ENCODE measurements at places on chromosomes 16 and 17. TPM values are rescaled to one million over a fixed set of nuclear protein-coding genes. Genes with fewer than 3 reads are reported as not detected.

DNA sequence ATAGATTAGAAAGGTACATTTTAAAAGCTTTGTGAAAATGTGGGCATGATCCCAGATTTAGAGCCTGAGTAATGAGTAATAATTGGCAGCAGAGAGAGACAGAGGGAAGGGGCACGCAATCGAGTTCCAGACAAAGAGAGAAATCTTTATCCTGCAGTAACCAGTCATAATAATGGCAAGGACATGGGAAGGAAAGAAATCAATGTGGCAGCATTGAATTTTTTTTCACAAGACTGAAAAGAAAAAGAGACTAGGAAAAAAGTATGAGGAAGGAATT, 790.8 kb upstream of the SOX9 start:
- H3K36me3 ChIP-seq = no peaks in the 10 kb centered on the region
- no peaks in the 10 kb centered on the region for H3K4me1 ChIP-seq
- no peak overlapping the region for H3K4me3 ChIP-seq
- H3K27me3 ChIP-seq = no peaks in the 10 kb centered on the region
- no peak for DNase-seq
- no peak overlapping the region for H3K27ac ChIP-seq

DNA sequence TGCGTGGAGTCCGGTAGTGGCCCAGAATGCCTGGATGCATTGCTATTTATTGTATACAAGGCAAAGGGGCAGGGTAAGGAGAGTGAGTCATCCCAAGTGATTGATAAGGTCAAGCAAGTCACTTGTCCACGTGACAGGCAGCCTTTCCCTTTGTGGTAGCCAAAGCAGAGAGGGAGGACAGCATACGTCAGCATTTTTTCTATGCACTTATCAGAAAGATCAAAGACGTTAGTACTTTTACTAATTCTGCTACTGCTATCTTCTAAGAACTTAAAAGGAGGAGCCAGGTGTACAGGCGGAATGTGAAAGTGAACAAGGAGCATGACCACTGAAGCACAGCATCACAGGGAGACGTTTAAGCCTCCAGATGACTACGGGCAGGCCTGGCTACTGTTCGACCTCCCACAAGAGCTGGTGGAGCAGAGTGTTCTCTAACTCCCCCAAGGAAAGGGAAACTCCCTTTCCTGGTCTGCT, 47.9 kb upstream of the ARL4D start:
- H3K4me3 ChIP-seq = no peak overlapping the region
- H3K4me1 ChIP-seq = no peaks in the 10 kb centered on the region
- H3K27me3 ChIP-seq = no peaks in the 10 kb centered on the region
- DNase-seq = no peak

DNA sequence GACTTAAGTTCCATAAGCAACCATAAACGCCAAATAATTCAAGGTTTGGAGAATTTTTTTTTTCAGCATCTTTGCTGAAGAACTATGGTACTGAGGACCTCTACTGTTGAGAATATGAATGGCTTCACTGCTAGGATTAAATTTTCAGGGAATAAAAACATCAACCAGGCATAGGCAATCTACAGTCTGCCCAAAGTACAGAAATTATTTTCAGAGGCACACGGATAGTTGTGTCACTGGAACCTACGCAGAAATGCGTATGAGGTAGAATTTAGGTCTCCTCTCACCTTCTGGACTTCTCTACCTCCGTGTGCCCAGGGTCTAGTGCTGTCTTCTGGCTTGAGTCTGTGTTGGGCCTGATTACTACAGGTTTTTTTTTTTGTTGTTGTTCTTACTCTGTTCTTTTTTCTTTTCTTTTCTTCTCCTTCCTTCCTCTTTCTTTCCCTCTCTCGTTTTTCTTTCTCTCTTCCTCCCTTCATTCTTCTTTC, 39.7 kb downstream of the NACA2 start:
- peak; percentile 62 for DNase-seq
- no peak overlapping the region for H3K4me3 ChIP-seq
- H3K36me3 ChIP-seq = no peaks in the 10 kb centered on the region
- H3K27ac ChIP-seq = no peak overlapping the region

GRCh38 chr16:56607109-56607618, 1.2 kb upstream of the MT2A start:
- peak overlapping the region; percentile 93 for H3K27ac ChIP-seq
- H3K4me3 ChIP-seq = peak overlapping the region; percentile 84
- peaks cover 72% of the 10 kb centered on the region for H3K4me1 ChIP-seq
- no peak for DNase-seq
- H3K36me3 ChIP-seq = no peaks in the 10 kb centered on the region
- no peaks in the 10 kb centered on the region for H3K27me3 ChIP-seq

The RGS11 gene
- not detected for total RNA-seq

GRCh38 chr16:12625068-12625467, 178.6 kb downstream of the CPPED1 start:
- H3K36me3 ChIP-seq = no peaks in the 10 kb centered on the region
- no peak for DNase-seq

DNA sequence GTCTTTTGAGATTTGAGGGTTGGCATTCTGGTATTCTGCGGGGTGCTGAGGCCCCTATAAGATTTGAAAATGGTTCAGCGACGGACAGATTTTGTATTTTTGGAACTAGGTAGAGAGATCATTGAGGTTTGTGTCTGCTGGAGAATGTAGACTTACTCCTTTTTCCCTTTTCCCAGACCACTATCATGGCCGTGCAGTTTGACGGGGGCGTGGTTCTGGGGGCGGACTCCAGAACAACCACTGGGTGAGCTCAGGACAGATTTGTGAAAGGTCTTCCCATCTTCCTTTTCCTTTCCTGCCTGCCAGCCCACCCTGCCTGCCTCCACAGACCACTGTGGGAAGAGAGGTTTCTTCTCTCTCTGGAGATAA, 572 bp downstream of the PSMB6 start:
- H3K27ac ChIP-seq = peak overlapping the region; percentile 79
- peaks cover 17% of the 10 kb centered on the region for H3K36me3 ChIP-seq
- peak; percentile 33 for DNase-seq
- H3K4me3 ChIP-seq = peak overlapping the region; percentile 97
- peaks cover 17% of the 10 kb centered on the region for H3K4me1 ChIP-seq
- no peaks in the 10 kb centered on the region for H3K27me3 ChIP-seq

DNA sequence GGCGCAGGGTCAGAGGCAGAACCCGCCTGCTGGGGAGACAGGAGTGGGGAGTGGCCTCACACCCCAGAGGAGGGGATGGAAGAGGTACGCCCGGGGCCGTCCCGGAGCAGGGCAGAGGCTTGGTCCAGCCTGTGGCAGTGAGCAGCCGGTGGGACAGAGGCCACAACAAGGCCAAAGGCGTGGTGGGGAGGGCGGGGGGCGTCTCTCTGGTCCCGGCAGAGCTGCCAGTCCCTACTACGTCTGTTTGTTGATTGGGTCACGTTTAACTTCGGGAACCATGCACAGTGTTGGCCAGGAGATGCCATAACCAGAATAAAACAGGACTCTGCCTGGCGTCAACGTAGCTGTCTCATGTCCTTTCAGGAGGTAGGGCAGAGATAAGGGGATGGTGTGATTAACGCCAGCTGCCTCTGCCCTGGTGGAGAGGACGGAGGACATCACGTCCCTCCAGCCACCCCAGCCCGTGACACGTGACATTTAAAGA, 192.8 kb downstream of the BANP start:
- peaks cover 21% of the 10 kb centered on the region for H3K4me1 ChIP-seq
- H3K36me3 ChIP-seq = no peaks in the 10 kb centered on the region

- no peak overlapping the region for H3K4me3 ChIP-seq
- no peak for DNase-seq
- H3K27ac ChIP-seq = no peak overlapping the region
- 0 out of 3 replicates have a peak, but pooled peaks cover 2% of the 10 kb centered on the region for H3K36me3 ChIP-seq
Observed at GRCh38 chr16:88773812-88774291, 11.2 kb downstream of the PIEZO1 start.

DNA sequence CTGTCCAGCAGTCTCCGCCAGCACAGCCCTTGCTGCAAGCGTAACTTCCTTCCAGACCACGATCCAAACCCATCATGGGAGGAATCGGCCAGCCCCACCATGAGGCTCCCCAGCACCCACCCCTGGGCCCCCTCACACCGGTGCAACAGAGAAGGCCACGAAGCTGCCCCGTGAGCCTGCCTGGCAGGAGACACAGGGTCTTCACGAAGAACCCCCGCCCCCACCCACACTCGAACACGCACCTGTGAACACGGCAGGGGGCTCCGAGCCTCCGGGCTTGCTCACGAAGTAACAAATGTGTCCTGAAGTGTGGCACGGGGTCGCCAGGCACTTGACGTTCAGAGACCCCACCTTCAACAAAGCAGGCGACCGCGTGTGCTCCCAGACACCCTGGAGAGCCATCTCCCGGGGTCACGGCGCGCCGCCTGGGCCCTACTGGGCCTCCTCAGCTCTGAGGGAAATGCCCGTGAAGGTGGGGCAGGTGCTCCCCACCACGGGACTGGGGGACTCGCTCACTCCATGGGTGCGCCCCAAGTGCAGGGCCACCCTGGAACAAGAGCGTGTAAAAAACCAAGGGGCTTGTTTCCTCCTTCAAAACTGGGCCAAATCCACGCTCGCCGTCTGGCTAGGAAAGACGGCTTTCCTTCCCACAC, 7.6 kb downstream of the HAGH start:
- H3K4me1 ChIP-seq = peaks cover 7% of the 10 kb centered on the region
- H3K27ac ChIP-seq = no peak overlapping the region
- H3K27me3 ChIP-seq = no peaks in the 10 kb centered on the region
- no peak for DNase-seq
- H3K36me3 ChIP-seq = peaks cover 46% of the 10 kb centered on the region

DNA sequence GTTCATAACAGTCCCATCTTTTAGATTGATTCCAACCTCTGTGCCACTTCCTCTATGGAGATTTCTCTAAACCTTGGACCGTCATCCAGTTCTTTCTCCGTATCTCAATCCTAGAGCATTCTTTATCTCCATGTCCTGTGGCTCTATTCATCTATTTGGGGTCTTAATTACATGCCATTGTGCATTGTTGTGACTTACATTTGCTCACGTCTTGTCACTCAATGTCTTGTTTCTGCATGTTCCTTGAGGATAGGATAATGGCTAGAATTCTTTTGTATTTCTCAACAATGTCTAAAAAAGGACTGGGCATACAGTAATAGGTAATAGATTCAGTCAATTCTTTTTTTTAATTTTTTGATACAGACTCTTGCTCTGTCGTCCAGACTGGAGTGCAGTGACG, 50.2 kb downstream of the ARSG start:
- no peaks in the 10 kb centered on the region for H3K27me3 ChIP-seq
- no peak overlapping the region for H3K4me3 ChIP-seq
- DNase-seq = no peak
- H3K4me1 ChIP-seq = peaks cover 17% of the 10 kb centered on the region

- no peak overlapping the region for H3K27ac ChIP-seq
- H3K4me3 ChIP-seq = no peak overlapping the region
- peaks cover 2% of the 10 kb centered on the region for H3K27me3 ChIP-seq
- no peaks in the 10 kb centered on the region for H3K36me3 ChIP-seq
- H3K4me1 ChIP-seq = peaks cover 15% of the 10 kb centered on the region
- DNase-seq = no peak
Observed at GRCh38 chr17:3954086-3954485, 10.2 kb downstream of the ATP2A3 start.

DNA sequence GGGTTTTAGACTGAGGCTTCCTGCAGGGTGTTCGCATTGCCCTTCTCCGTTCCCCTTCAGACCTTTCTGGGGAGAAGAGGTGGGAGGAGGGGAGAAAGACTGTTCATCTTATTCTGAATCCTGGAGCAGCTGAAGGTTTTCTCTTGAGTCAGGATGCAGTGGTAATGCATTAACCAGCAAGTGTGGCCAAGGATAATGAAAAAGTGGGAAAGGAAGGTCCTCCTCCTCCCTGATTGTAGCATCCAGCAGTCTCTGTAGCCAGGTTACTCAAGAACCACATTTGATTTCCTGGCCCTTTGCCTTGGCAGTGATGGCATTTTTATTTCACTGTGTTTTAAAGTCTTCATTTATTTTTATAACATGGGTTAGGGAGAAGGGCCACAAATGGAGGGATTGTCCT, 59.1 kb downstream of the CYLD start:
- H3K36me3 ChIP-seq = no peaks in the 10 kb centered on the region
- no peak overlapping the region for H3K27ac ChIP-seq
- no peak overlapping the region for H3K4me3 ChIP-seq
- no peaks in the 10 kb centered on the region for H3K27me3 ChIP-seq
- H3K4me1 ChIP-seq = peaks cover 33% of the 10 kb centered on the region

The ADAM11 gene
- 0.91 TPM for total RNA-seq

The C1QBP gene
- 631 TPM for total RNA-seq

GRCh38 chr17:31842195-31843069, 16.6 kb downstream of the COPRS start:
- H3K27ac ChIP-seq = no peak overlapping the region
- peaks cover 34% of the 10 kb centered on the region for H3K4me1 ChIP-seq
- peak; percentile 62 for DNase-seq
- no peaks in the 10 kb centered on the region for H3K36me3 ChIP-seq
- peak overlapping the region; percentile 23 for H3K4me3 ChIP-seq
- H3K27me3 ChIP-seq = no peaks in the 10 kb centered on the region

GRCh38 chr17:7496470-7497183, 12.5 kb downstream of the POLR2A start:
- DNase-seq = no peak
- no peak overlapping the region for H3K4me3 ChIP-seq
- H3K27me3 ChIP-seq = no peaks in the 10 kb centered on the region
- H3K27ac ChIP-seq = no peak overlapping the region
- peaks cover 13% of the 10 kb centered on the region for H3K4me1 ChIP-seq

The NLRC3 gene
- total RNA-seq = not detected

DNA sequence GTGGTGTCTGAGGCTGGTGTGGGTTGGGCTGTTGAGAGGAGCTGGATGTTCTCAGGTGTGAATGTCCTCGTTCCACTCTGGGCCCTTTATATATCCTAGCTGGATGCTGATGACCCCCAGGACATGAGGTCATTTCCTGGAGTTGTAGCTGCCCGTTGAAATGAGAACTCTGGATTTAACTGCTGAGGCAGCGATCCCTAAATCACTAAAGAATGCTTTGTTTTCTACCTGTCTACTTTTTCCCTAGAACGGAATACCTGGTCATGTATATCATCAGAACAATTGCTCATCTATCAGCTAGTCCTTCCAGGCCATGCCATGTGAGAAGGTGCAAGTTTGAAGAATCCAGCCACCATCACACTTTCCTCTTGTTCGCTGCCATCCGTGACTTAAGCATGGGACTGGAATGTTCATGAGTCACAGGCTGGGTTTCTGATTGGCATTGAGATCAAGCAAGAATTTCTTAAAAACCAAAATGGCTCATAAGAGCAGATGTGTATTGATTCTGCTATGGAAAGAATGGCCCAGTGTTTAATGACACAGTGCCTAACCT, at the start of gene KRTAP2-3:
TSS of gene KRTAP2-3 (minus strand) at position 63 of the 553 bp plus-strand sequence. CDS start 64 bp downstream, outside the sequence.
- no peaks in the 10 kb centered on the region for H3K27me3 ChIP-seq
- H3K36me3 ChIP-seq = no peaks in the 10 kb centered on the region
- peak; percentile 36 for DNase-seq
- no peak within 1 kb of the TSS for H3K4me3 ChIP-seq
- peaks cover 55% of the 10 kb centered on the region for H3K4me1 ChIP-seq

- no peaks in the 10 kb centered on the region for H3K36me3 ChIP-seq
- H3K4me1 ChIP-seq = no peaks in the 10 kb centered on the region
- peak; percentile 37 for DNase-seq
- no peak overlapping the region for H3K4me3 ChIP-seq
- no peak overlapping the region for H3K27ac ChIP-seq
Observed at GRCh38 chr16:51994597-51994996, 552.3 kb downstream of the TOX3 start.

The ANKS4B gene
- total RNA-seq = 30.0 TPM

The ALOX15B gene
- not detected for total RNA-seq

The ENPP7 gene
- total RNA-seq = 2.2 TPM

All from HepG2 (cell line).